ENCODE measurements at places on chromosomes 1 and 21.

DNA sequence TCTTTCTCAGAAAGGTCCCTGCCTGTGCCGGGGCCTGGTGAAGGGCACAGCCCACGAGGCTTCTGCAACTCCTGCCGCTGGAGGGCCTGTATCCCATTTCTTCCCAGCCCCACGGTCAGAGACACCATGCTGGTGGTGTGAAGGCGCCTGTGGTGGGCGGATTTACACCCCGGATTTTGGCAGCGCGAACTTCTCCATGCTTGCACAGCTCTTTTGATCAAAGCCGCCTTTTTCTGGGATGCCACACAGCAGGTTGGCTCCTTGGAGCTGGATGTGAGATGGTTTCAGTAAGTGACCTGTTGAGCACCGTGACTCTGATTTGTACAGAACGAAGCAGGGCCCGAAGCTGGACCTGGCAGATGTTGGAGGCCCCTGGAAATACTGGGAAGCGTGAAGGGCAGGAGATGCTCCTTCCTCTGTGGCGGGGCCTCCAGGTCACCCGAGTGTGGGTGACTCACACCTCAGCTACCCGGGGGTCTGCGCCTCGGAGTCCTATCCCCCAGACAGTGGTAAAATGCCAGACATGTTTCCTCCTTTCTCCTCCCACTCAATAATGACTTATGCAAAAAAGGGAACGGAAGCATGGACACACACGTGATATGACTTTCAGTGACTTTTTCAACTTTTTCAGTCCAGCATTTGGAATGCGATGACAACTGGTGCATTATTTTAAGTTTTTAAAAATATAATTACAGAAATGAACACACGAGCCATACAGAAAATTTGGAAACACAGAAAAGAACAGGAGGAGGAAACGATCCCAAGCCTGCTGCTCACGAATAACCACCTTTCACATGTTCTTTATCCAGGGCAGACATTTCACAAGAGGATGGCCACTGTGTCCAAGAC lies 9.0 kb downstream of the UMODL1 start:
- no peak for DNase-seq

DNA sequence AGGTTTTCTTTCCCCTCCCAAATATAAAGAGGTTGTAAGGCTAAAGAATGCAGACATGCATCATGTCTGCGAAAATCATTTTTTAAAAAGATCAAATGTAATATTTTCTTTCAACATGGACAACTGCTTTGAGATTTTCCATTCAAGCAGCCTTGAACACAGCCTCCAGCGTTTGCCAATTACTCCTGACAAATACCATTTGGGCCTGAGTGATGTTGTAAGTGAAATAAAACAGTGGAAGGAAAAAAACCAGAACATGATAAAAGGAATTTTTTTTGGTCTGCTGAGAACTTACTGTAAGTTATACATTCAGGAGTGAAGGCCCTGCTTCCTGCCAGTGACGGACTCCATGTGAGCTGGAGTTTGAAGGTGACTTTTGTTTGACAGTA lies 37.2 kb downstream of the SETD4 start:
- no peak for DNase-seq

DNA sequence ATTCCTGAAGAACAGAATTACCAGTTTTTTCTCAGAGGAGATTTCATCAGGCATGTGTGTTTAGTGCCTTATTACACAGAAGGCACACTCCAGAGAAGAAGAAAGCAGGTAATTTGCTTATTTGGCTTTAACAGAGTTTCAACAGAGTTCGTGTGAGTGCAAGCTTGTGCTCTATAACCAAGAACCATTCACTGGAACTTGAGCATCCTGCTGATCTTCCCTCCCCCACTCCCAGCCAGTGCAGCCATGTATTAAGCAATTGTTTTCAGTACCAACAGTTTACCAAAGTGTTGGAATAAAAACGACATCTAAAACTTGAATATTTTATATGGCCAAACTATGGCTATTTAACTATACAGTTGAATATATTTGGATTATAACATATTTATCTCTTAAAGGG lies 4.3 kb downstream of the MGST3 start:
- DNase-seq: no peak

DNA sequence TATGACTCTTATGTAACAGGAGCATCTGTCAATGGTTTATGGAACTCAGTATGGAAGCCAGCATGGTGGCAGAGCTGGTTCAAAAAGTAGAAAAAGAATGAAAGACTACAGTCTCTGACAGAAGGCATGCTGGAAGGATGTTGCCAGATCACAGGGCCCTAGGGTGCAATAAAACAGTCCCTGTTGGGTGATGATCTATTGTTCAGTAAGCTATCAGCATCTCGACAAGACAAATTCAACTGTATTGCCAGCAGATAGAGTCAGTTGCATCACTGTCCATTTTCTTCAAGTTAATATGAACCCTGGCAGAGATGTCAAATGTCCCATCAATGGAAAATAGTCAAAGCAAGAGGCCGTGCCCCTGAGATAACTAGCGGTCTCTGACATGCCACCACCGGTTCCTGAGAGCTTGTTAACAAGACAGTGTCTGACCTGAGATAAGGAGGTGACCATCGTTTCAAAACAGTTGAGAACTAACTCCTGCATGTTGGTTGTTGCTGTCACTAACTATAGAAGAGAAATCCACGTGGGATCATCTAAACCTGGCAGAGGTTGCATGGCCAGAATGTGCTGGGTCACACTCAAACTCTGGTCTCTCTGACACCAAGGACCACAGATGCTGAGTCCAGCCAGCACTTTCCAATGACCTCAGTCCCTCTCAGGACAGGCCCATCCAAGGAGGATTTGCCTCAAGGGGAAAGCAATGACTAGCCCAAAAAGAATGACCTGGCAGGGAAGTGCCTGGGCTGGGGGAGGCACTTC lies 125.9 kb downstream of the RIPK4 start:
- DNase-seq: no peak

GRCh38 chr1:32718036-32718435 lies 15.5 kb upstream of the SYNC start:
- no peak for DNase-seq

GRCh38 chr1:219092206-219092605 lies 81.5 kb upstream of the LYPLAL1 start:
- DNase-seq: no peak

Measured in NCI-H1930 (cell line).